Stimulated activated CD8-positive, alpha-beta memory T cell treated with anti-CD3 and anti-CD28 coated beads, Interleukin-7, amount 100 ng/mL, for 1 hour (primary cell): ENCODE measurements at places on chromosomes 12 and 14.
A peak's percentile ranks its signal among the peaks of the same experiment; 100 is the strongest.

DNA sequence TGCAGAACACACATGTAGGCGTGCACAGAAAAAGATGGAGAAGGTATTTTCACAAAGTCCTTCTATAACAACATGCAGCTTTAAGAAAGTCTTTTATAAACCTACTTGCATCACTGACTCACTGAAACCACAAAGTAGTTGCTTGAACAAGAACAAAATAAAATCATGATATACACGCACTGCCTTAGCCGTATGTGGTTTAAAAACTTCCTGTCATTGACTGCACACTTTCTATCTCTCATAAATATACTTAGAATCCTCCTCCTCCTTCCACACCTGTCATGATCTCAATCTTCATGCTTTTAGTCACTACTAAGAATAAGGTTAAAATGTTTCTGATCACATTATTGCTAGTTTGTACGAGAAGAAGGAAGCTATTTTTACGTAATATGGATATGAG is 31.8 kb upstream of the RAD51AP1 start:
- no peak for DNase-seq

DNA sequence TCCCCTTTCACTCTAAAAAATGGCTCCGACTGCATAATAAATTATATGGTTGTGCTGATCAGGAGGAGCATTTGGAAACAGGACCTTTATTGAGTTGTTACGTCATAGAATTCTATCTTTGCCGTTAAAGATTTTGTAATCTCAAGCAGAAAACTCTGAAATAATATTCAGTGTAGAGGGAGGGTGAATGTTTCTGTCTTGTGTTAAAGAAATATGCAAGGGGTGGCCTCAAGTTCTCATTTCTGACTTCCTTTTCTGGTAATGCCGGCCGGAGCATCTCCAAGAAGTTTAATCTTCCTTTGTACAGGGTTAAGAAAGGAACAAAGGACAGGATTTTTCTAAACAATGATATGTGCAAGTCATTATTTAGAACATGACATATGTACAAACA is 165.1 kb downstream of the SLC38A4 start:
- no peak for DNase-seq

DNA sequence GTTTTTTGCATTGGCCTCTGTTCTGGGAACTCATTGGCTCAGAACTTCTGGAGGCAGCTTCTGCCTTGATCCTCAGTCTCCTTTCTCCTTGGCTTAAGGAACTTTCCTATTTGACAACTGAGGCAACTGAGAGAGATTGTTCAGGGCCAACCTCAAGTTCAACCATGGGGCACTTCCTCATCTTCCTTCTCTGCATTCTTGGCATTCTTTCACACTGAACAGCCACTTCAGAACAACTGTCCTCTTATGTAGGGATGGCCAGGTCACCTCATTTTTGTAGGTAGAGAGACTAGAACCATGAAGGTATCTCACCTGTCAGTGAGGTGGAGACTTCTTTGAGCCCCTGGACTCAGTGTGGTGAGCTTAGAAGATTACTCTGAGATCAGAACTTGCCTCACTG is 63.0 kb upstream of the NRXN3 start:
- DNase-seq: no peak

DNA sequence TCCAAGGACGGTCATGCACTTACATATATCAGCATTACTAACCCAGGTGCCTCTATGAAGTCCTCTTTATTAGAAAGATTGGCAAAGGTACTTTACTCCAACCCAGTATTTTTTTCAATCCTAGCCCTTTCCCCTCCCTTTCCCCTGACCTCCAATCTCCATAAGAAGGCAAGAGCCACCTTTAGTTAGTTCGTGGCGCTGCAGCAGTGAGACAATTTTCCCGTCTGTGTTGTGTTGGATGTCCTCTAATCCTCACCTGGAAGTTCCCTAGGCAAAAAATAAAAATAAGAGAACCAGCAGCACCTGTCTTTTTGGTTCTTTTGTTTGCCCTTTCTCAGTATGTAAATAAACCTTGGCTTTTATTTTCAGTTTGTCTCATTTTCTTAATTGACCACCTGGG is 439.6 kb upstream of the LRFN5 start:
- DNase-seq: no peak

GRCh38 chr12:22082190-22082701 is 36.2 kb downstream of the CMAS start:
- DNase-seq: no peak

DNA sequence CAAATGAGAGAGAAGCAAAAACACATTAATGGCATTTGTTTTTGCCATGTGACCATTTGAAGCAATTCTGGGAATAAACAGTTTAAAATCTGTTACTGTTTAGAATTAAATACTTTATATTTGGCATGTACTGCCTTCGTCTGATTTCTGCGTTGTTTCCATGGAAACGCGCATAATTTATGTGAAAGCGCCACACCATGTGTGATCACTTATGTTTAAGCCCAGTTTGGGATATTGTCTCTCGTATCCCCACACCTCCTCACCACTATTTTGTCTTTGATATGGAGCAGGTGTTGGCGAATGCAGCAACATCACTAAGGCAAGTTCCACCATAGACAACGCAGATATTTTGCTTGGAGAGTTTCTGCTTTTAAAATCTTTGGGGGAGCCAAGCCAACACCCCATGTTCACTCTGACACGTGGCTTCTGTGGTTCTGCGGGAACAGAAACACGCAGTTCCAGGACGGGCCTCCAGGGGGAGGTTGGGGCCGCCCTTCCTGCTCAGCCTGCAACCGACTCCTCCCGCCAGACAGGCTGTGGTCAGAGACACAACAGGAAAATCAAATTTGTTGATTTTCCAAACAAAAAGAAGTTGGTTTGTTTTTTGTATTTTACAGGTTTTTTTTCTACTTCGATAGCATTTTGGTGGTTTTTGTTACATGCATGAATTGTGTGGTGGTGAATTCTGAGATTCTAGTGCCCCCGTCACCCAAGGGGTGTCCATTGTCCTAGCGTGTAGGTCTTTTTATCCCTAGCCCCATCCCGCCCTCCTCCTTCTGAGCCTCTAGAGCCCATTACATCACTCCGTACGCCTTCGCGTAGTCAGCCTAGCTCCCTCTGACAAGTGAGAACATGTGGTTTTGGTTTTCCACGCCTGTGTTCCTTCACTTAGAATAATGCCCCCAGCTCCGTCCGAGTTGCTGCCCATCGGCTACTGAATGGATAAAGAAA is 101.9 kb upstream of the SFSWAP start:
- peak; percentile 16 for DNase-seq

GRCh38 chr12:113136128-113136989 is 798 bp upstream of the RASAL1 start:
- DNase-seq: no peak

- DNase-seq: no peak
Observed at GRCh38 chr14:52314595-52315354, 663 bp downstream of the PTGER2 start.

DNA sequence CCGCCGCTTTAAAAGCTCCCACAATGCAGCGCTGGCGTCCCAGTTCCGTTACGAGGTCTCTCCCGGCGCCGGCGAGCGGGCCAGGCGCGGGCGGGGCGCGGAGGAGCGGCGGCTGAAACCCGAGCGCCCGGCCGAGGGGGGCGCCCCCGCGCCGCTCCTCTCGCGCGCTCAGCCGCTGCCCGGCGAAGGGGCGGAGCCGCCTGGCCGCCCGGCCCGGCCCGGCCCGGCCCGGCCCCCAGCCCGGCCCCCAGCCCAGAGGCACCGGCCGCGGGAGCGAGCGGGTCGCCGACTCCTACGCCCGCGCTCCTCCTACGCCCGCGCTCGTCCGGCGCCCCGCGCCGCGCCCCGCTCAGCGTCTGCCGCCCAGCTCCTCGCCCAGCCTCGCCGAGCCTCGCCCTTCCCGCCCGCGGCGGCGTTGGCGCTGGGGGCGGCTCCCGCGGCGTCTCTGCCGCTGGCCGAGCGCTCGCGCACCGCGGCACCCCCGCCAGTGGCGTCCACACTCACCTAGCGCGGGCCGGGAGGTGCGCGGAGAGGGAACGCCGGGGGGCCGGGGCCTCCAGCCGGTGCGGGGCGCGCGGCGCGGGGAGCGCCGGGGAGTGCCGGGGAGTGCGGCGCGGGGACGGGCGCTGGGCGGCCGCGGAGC is at the start of gene RASSF8:
TSS of gene RASSF8 (plus strand) at position 255 of the 643 bp plus-strand sequence. CDS start 96,662 bp downstream, outside the sequence.
- no peak for DNase-seq

GRCh38 chr14:90388437-90388836 is 8.4 kb upstream of the CALM1 start:
- no peak for DNase-seq

GRCh38 chr14:79274641-79275291 is 936.5 kb downstream of the DIO2 start:
- no peak for DNase-seq

- no peak for DNase-seq
Observed at GRCh38 chr12:55049676-55050075, 29.9 kb downstream of the NEUROD4 start.

DNA sequence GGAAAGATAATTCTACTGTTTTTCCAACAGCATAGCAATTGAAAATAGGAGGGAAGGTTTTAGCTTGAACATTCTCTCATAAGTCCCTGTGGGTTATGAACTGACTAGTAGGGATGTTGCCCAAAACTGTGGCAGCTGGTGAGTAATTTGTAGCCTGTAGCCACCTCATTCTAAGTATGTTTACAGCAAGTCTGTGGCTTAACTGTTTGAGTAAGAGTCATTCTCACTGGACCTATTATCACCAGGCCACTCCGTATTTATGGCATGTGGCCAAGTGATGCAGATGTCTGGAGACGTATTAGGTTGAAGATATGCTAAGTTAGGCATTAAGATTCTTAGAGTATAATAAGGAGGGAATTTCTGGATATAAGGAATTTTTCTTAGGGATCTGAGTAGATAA is 458.3 kb downstream of the ETNK1 start:
- DNase-seq: no peak

GRCh38 chr12:13049816-13050215 is 5.6 kb downstream of the FAM234B start:
- DNase-seq: no peak

DNA sequence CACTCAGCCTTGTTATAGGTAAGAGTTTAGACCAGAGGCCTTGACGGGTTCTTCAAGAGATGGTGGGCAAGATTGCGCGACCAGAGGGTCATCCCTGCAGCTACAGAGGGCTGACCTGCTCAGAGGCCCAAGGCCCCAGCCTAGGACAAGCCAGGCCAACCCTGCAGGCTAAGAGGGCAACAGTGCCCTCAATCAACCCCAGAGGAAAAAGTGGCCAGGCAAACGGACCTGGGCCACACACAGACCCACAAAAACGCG is 1.3 kb downstream of the SSH1 start:
- DNase-seq: no peak

DNA sequence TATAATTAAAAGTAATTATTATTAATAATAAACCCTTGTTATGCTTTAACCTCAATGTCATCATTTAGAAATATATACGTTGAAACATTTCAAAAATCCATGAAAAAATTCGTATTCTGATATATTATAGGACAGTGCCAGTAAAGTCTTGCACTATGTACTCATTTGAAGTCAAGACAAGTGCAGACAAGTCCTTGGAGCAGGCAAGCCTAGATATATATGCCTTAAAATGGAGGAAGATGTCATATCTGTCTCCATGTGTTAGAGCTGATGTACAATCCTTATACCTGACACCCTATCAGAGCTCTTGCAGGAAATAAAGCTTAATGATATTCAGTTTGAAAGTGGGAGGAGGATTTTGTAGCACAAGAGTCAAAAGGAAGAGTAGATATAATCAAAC is 310.4 kb downstream of the KCNH5 start:
- DNase-seq: no peak
